Upper lobe of left lung (tissue), 6 donors: ENCODE measurements at places on chromosomes 11 and 22. TPM values are rescaled to one million over a fixed set of nuclear protein-coding genes. Genes with fewer than 3 reads are reported as not detected.

DNA sequence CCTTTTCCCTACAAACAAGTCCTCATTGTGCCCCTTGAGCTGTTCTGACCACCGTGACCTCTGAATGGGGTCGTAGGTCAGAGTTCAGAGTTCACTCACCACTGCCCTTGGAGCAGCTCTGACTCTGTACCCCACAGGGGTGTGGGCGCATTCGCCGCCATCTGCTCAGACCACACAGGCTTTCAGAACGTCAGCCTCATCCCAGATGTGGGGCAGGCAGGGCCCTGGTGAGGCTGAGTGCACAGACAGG lies 14.8 kb upstream of the MUC5B start:
- no peak for DNase-seq

- DNase-seq: no peak
Measured at GRCh38 chr22:44500599-44500998, 2.6 kb upstream of the RTL6 start.

Gene TRPM5
- total RNA-seq: not detected

GRCh38 chr11:495537-495931 lies 11.5 kb downstream of the RNH1 start:
- DNase-seq: peak; percentile 67

Gene RIC3
- 44.0 TPM for total RNA-seq

Gene POU2AF3
- total RNA-seq: 3.9 TPM

DNA sequence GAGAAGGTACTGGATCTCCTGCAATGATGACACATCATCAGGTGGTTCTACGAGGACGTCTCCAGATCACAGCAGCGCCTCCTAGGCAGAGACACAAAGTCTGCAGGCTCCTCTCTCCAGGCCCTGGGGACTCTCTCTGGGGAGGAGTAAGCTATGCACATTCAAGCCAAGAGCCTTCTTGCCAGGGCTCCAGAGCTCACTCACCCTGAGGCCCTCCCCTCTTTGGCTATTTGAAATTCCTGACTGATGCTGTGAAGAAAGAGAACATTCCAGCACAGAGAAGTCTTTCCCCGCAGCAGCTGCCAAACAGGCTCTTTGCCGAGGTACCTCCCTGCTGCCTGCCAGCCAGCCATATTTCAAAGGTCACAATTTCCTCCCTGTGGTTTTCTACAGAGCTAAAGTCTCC lies 204.9 kb downstream of the CSNK2A3 start:
- DNase-seq: peak; percentile 57

- DNase-seq: no peak
Measured at GRCh38 chr11:27965559-27965958, 142.4 kb downstream of the KIF18A start.

DNA sequence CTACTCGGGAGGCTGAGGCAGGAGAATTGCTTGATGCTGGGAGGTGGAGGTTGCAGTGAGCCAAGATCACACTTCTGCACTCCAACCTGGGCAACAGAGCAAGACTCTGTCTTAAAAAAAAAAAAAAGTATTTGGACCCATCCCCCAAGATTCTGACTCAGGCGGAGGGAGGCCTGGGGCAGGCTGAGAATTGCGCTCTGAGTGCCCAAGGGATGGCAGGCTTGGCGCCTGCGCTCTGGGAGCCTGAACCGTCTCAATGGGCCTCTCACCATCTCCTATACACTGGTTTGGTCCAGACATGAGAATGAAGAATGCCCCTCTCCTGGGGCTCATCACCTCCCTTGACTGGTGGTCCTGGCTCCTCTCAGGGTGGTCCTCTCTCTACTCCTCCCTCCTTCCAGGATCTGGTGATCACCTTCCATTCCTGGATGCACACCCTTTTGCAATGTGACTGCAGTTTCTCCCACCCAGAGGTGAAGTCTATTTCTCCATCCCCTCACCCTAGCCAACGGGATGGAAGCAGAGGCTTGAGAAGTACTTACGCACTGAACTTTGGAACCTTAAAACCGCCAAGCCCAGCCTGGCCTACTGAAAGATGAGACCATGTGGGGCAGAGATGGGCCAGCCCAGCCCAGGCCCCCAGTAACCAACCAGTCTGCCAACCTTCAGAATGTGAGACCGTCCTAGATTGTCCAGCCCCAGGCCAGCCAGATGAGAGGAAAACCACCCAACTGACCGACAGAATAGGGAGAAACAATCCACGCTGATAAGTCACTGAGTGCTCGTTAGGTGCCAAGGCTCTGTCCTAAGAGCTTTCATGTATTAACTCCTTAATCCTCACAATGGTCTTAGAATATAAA lies 4.9 kb downstream of the POLR3H start:
- no peak for DNase-seq

- no peak for DNase-seq
Measured at GRCh38 chr11:7640816-7641215, 32.5 kb downstream of the CYB5R2 start.
